ENCODE measurements at places on chromosomes 6 and 20. TPM values are rescaled to one million over a fixed set of nuclear protein-coding genes. Genes with fewer than 3 reads are reported as not detected.

The GGT7 gene
- 3.9 TPM for total RNA-seq

The KCNQ5 gene
- 1.7 TPM for total RNA-seq

The LINC00237 gene
- not detected for total RNA-seq

The NFS1 gene
- 13.2 TPM for total RNA-seq

The OTOR gene
- 0.19 TPM for total RNA-seq

DNA sequence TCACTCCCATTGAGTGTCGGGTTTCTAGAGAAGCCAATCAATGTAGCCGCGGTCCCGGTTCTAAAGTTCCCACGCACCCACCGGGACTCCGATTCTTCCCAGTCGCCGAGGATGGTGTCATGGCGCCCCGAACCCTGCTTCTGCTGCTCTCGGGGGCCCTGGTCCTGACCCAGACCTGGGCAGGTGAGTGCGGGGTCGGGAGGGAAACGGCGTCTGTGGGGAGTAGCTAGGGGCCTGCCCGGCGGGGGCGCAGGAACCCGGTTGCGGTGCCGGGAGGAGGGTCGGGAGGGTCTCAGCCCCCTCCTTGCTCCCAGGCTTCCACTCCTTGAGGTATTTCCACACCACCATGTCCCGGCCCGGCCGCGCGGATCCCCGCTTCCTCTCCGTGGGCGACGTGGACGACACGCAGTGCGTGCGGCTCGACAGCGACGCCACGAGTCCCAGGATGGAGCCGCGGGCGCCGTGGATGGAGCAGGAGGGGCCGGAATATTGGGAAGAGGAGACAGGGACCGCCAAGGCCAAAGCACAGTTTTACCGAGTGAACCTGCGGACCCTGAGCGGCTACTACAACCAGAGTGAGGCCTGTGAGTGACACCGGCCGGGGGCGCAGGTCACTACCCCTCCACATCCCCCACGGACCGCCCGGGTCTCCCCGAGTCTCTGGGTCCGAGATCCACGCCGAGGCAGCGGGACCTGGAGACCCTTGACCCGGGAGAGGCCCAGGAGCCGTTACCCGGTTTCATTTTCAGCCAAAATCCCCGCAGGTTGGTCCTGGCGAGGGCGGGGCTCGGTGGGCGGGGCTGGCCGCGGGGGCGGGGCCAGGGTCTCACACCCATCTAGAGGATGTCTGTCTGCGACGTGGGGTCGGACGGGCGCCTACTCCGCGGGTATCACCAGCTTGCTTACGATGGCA is 35.2 kb upstream of the HLA-G start:
- H3K36me3 ChIP-seq: no peaks in the 10 kb centered on the region
- peak overlapping the region; percentile 36 for H3K4me3 ChIP-seq
- no peak for DNase-seq

DNA sequence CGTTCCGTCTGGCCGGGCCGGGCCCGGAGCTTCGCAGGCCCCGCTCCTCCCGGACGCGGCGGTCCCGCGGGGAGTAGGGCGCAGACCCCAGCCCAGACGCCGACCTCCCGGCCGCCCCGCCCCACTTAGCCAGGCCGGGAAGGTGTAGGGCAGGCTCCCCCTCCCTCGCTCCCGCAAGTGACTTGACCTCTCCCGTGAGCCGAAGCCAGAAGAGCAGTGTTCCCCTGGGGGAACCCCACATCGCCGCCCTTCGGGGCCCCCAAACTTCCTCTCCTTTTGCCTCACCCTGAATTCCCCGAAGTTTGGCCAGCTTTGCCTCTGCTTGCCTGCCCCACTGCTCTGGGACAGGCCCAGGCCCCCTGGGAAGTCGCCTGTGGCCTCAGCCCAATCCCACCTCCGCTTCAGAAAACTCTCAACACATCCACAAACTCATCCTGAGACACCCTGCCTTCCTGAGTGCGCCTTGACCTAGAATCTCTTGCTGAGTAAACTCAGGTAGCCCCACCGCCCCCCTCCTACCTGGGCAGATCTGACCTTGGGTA is 524 bp upstream of the NOL4L start:
- peaks cover 4% of the 10 kb centered on the region for H3K27me3 ChIP-seq
- H3K27ac ChIP-seq: peak overlapping the region; percentile 18
- DNase-seq: peak; percentile 42
- H3K36me3 ChIP-seq: no peaks in the 10 kb centered on the region

DNA sequence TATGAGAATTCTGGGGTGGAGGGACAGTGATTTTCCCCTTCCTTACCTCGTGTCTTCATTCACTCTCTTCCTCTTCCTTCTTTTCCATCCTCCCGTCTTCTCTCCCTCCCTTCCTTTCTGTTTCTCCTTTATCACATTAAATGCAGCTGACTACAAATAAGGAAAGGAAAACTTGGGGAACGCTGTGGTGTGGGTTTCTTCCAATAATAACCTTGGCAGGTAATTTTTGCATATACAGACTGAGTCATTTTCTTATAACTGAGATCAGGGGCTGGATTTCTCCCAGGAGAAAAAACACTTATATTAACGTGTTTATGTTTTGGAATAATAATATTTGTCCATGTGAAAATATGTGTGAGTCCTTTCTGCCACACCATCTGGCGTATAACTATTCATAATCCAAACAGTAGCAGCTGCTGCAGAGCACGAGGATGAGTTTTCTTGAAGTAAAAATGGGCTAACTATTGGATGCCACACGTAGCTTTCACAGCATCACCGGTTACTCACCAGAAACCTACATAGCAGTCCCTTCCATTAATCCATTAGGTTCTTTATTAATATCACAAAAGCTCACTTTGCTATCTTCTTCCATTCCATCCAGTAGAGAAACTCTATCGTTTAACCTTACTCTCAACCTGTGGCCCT is 139.2 kb upstream of the SASH1 start:
- H3K36me3 ChIP-seq: no peaks in the 10 kb centered on the region
- DNase-seq: no peak
- H3K27ac ChIP-seq: no peak overlapping the region

- H3K36me3 ChIP-seq: no peaks in the 10 kb centered on the region
- peaks cover 31% of the 10 kb centered on the region for H3K4me1 ChIP-seq
- no peak overlapping the region for H3K27ac ChIP-seq
- no peak overlapping the region for H3K4me3 ChIP-seq
Measured at GRCh38 chr20:23449421-23449820, 3.3 kb downstream of the CST11 start.

DNA sequence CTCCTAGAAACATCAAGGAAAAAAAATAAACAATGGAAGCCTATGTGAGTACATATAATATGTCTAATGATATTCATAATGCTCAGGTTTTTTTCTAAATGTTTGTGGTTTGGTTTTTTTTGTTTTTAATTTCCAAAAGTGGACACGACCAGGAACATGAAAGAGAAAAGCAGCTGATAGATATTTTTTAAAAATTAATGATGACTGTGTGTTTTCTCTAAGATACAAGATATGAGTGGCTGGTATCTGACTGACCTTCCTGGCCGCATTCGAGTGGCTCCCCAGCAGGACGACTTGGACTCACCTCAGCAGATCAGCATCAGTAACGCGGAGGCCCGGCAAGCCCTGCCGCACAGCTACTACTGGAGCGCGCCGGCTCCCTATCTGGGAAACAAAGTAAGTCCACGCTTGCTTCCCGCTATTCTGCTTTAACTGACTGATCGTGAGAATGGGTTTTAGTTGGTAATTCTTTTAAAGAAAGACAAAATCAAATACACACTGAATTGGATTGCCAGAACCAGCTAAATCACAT is 309.6 kb downstream of the LAMA2 start:
- no peaks in the 10 kb centered on the region for H3K27me3 ChIP-seq
- H3K27ac ChIP-seq: no peak overlapping the region
- H3K4me1 ChIP-seq: no peaks in the 10 kb centered on the region
- no peak for DNase-seq
- no peaks in the 10 kb centered on the region for H3K36me3 ChIP-seq

GRCh38 chr20:34069341-34070078 is 42.5 kb downstream of the EIF2S2 start:
- no peak overlapping the region for H3K27ac ChIP-seq
- no peaks in the 10 kb centered on the region for H3K27me3 ChIP-seq
- H3K4me1 ChIP-seq: peaks cover 10% of the 10 kb centered on the region
- DNase-seq: peak; percentile 24
- H3K36me3 ChIP-seq: peaks cover 37% of the 10 kb centered on the region

DNA sequence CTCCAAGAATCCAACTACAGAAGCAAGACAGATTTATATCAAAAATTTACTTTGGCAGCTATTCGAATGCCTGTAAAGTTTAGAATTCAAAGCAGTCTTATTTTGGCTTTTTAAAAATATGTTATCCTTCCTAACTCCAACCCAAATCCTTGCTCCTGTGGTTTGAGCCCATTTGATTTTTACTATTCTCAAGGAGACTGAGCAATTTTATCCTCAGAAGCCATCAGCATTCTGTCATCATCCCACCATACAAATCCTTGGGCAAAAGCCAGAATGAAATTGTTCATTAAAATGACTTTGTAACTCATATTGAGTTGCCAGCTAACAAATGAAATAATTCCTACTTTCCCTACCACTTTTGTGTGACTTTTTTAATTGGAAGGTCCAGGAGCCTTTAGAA is 392.8 kb downstream of the ADGRB3 start:
- H3K4me1 ChIP-seq: no peaks in the 10 kb centered on the region
- no peak overlapping the region for H3K27ac ChIP-seq
- no peak overlapping the region for H3K4me3 ChIP-seq

DNA sequence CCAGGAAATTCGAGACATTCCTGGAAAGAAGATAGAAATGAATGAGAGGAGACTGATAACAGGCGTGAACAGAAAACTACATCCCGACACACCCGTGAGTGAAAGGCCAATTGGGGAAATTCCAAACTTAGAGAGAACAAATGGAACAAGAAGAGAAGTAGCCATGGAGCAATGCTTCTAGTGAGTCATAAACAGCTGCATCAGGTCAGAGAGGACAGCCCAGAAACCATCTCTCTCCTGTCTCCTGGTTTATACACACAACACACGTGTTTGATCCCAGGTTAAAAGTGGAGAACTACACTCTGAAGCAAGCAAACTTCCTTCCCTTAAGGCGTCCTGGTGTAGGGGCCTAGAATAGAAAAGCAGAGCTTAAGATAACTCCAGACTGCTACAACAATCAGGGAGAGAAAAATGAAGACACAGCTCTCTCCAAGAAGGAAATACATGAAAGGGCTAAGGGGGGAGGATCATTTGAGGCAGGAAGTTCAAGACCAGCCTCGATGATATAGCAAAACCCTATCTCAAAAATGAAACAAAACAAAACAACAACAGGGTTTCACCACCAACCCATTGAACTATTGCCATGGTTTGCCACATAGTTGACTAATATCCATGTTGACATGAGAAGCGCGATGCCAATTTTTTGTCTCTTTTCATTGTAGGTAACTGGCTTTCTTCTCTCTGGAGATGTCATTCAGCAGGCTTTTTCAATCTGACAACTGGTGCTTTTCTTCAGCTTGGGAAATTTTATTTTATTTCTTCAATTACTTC is 26.9 kb downstream of the NRN1 start:
- H3K27me3 ChIP-seq: no peaks in the 10 kb centered on the region
- DNase-seq: no peak
- H3K4me1 ChIP-seq: peaks cover 17% of the 10 kb centered on the region
- no peak overlapping the region for H3K27ac ChIP-seq
- no peak overlapping the region for H3K4me3 ChIP-seq

- no peaks in the 10 kb centered on the region for H3K36me3 ChIP-seq
- DNase-seq: no peak
- H3K4me1 ChIP-seq: no peaks in the 10 kb centered on the region
- no peaks in the 10 kb centered on the region for H3K27me3 ChIP-seq
- no peak overlapping the region for H3K4me3 ChIP-seq
Measured at GRCh38 chr6:145551164-145551563, 184.2 kb downstream of the EPM2A start.

DNA sequence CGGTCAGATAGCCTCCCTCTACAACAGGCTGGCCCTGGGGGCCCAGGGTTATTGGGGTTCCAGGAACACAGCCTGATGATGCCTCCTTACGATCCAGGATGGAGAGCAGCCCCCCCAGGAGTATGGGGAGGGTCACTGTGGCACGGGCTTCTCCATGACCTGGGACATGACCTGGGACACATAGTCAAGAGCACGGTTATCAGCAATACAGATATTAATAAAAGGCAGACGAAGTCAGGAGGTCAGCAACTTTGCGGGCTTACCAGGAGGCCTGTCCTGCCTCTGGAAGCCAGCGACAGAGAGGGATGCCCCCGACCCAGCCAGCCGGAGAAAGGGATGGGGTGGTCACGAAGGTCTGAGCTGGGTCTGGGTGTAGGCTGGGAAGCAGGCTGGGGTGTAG is 795 bp downstream of the MMP24OS start:
- H3K4me3 ChIP-seq: peak overlapping the region; percentile 71
- peaks cover 40% of the 10 kb centered on the region for H3K36me3 ChIP-seq
- H3K27ac ChIP-seq: peak overlapping the region; percentile 91

GRCh38 chr6:151141685-151142084 is 98.1 kb upstream of the AKAP12 start:
- DNase-seq: no peak
- H3K36me3 ChIP-seq: no peaks in the 10 kb centered on the region
- no peaks in the 10 kb centered on the region for H3K27me3 ChIP-seq
- no peak overlapping the region for H3K27ac ChIP-seq
- no peak overlapping the region for H3K4me3 ChIP-seq

GRCh38 chr20:31937820-31938219 is 14.0 kb downstream of the PDRG1 start:
- no peaks in the 10 kb centered on the region for H3K4me1 ChIP-seq
- no peaks in the 10 kb centered on the region for H3K27me3 ChIP-seq
- no peak overlapping the region for H3K27ac ChIP-seq
- H3K36me3 ChIP-seq: no peaks in the 10 kb centered on the region
- DNase-seq: no peak

DNA sequence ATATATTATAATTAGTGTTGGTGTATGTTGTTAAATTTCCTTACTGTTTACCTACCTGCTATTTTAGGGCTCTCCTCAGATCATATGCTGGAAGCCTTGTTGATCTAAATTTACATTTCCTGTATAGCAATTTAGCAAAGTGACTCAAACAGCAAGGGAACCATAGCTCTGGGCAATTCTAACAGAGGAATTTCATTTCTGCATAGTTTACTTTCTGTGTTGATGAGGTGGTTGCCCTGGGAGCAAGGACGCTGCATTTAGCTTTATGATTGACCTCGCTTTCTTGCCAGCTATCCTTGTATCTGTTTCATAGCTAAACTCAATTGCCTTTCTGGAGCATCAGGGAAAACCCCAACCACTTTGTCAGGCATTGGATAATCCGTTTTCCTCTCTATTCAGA is 810.8 kb downstream of the GRIK2 start:
- no peak for DNase-seq
- H3K27ac ChIP-seq: no peak overlapping the region
- H3K4me1 ChIP-seq: no peaks in the 10 kb centered on the region
- no peaks in the 10 kb centered on the region for H3K27me3 ChIP-seq
- no peaks in the 10 kb centered on the region for H3K36me3 ChIP-seq

DNA sequence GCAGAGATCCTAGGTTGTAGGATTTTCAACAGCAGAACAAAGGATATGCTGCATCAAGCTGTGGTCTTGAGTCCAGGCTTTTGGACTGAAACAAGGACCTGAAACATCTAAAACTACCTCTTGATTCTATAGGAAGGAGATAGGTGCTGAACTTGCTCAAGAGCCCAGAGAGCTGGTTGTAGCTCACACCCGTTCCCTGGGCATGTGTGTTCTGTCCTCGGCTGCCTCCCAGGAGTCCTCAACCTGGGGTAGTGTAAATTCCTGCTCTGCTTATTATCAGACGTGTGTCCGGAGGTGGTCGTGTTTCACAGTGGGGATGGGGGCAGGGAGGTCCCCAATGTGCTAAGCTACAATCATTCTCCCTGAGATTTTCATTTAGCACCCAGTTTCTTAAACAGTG is 4.8 kb downstream of the NOP56 start:
- no peak for DNase-seq
- H3K27me3 ChIP-seq: no peaks in the 10 kb centered on the region
- peaks cover 73% of the 10 kb centered on the region for H3K36me3 ChIP-seq
- H3K4me3 ChIP-seq: no peak overlapping the region
- peaks cover 17% of the 10 kb centered on the region for H3K4me1 ChIP-seq
